ENCODE measurements at places on chromosomes 7 and 10.

DNA sequence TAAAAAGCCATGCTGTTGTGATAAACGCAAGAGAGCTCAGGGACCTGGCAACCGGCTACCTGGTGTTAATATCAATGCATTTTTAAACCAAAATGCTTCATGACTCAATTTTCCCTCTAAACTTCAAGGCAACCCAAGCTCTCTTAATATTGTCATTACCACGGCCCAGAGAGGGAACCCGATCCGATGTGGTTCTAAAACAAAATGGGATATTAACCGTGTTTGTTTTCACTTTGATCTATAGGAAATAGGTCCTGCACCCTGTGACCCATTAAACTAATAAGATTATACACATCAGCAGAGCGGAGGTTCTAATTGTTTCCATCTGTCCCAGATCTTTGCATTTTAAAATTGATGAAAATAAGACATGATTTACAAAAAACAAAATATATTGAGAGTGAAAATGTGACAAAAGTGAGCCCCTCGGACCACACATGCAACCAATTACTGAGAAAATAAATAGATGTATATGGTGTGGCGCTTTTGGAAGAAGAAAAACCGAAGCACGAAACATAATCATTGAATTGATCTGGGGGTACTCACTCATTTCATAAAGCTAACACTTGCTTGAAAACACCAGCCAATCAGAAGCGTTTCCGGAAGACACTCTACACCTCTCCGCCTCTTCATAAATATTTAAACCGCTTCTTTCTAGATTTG is 290.3 kb upstream of the NFE2L3 start:
- no peak for DNase-seq

DNA sequence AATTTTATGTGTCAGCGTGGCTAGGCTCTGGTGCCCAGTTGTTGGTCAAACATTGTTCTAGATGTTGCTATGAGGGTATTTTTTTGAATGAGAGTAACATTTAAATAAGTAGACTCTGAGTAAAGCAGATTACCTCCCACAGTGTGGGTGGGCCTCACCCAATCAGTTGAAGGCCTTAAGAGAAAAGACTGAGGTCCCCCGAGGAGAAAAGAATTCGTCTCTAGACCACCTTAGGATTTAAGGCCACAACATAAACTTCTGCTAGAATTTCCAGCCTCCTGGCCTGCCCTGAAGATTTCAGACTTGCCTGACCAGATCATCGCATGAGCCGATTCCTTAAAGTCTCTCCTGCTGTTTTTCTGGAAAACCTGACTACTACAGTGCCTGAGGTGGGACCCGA is 45.1 kb upstream of the SRGN start:
- DNase-seq = no peak

DNA sequence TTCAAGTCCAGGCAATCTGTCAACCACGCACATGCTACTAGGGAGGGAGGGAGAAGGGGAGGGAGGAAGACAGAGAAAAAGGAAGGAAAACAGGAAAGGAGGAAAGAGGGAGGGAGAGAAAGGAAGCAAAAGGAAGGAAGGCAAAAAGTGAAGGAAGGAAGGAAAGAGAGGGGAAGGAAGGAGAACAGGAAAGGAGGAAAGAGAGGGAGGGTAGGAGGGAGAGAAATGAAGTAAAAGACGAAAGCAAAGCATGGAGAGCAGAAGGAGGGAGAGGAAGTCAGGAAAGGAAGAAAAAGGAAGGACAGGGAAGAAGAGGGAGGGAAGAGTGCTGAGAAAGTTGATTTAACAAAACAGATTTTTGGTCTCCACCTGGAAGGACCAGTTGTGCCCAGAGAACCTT is 25.6 kb downstream of the KLF6 start:
- no peak for DNase-seq

DNA sequence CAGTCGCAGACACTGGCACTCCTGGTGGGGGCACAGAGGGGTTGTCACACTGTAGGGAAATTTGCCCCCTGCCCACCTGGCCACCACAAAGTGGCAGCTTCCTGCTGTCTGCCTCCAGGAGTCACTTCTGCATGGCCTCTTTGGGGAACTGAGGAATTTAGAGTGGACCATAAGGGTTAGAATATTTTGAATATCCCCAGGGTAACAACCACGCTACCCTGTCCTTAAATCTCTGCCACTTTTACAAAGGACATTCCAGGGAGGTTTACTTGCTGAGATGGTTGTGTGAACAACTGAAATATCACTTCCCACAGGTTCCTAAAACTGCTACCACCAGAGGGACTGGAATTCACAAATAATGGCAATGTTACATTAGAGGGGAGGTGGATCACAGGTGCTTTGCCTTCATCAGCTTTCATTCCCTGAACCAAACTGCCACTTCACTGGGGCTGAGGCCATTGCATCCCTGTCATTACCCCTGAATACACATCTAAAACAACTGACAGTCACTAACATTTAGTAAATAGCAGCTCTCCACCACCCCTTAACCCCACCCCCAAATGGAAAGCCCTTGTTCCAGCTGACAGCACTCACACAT is 88.1 kb upstream of the IFRD1 start:
- DNase-seq = no peak

- no peak for DNase-seq
Observed at GRCh38 chr10:124742413-124743190, 1.6 kb downstream of the FAM53B start.

- no peak for DNase-seq
Observed at GRCh38 chr10:119526621-119527592, 15.6 kb downstream of the RGS10 start.

- no peak for DNase-seq
Observed at GRCh38 chr10:100468978-100469377, 6.2 kb downstream of the WNT8B start.

- DNase-seq = no peak
Observed at GRCh38 chr7:32216759-32217158, 146.6 kb upstream of the PDE1C start.

GRCh38 chr10:36739884-36740445 is 385.4 kb upstream of the ANKRD30A start:
- no peak for DNase-seq

- DNase-seq = peak; percentile 84
Observed at GRCh38 chr7:143345428-143345900, 17.0 kb downstream of the FAM131B start.

- DNase-seq = no peak
Observed at GRCh38 chr10:123599366-123599849, 66.7 kb upstream of the GPR26 start.

- DNase-seq = no peak
Observed at GRCh38 chr7:2525658-2526630, 6.4 kb downstream of the LFNG start.

DNA sequence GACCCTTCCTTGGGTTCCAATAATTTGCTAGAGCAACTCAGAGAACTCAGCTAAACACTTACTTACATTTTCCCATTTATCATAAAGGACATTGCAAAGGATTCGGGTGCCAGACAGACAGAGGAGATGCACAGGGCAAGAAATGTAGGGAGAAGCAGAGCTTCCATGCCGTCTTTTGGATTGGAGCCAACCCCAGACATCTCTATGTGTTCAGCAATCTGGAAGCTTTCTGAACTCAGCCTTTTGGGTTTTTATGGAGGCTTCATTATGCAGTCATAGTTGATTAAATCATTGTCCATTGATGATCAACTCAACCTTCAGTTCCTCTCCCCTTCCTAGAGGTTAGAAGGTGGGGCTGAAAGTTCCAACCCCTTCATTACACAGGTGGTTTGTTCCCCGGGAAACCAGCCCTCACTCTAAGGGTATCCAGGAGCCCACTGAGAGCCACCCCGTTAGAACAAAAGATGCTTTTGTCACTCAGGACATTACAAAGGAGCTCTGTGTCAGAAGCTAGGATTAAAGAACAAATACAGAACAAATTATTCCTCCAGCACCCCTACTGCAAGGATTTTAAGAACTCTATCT is 211.9 kb upstream of the VSTM2A start:
- DNase-seq = no peak

DNA sequence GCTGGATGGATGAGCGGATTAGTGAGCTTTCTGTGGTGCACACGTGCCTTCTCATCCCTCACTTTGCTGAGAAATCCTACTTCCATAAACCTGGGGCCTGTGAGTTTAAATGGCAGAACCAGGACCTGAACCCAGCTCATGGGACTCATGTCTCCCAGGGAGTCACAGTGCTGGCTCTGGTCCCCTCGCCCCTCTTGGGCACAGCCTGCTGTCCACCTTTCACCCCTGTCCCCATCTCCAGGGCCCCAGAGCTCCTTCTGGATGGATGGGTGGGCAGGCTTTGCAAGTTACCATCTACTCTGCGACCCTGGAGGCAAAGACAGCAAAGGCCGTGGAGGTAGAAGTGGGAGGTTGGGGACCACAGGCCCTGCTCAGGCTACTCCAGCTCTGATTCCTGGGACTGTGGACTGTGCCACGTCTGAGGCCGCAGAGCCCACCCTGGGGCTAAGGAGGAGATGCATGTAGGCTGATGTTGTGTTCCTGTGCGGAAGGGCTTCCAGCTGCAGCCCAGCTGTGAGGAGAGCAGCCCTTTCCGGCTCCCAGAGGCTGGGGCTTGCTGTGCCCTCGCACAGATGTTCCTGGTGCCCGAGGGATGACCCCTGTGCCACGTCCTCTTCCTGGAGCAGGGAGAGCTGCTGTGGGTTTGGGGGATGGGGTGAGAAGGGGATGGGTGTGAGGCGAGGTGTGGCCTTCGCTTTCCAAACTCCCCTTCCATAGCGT is 40.3 kb downstream of the PRF1 start:
- no peak for DNase-seq

DNA sequence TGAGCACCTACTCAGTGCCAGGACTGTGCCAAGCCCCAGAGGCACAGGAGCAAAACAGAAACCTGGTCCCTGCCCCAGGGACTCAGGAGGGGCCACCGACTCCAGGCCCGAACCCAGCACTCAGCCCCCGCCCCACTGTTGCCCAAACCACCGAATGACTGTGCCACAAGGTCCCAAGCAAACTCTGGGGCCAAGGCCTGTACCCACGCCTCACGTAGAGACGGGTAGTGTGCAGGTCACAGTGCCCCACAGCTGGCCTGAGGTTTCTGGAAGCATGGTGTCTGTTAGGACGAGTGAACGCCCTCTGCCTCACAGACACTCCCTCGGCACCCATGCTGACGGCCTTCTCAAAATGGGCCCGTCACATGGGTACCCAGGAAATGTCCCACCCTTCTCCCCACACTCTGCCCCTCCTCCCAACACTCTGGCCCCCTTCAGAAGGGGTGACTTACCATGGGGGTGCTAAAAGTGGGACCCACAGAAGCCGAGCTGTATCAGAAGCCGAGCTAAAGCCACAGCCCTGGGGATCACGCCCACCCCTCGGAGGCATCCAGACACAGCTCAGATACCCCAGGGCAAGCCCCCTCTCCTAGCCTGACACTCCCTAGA is 44.2 kb downstream of the CTBP2 start:
- DNase-seq = no peak

- no peak for DNase-seq
Observed at GRCh38 chr7:111529507-111530355, 32.6 kb downstream of the IMMP2L start.

GRCh38 chr7:41351091-41351490 is 351.8 kb downstream of the INHBA start:
- DNase-seq = no peak

DNA sequence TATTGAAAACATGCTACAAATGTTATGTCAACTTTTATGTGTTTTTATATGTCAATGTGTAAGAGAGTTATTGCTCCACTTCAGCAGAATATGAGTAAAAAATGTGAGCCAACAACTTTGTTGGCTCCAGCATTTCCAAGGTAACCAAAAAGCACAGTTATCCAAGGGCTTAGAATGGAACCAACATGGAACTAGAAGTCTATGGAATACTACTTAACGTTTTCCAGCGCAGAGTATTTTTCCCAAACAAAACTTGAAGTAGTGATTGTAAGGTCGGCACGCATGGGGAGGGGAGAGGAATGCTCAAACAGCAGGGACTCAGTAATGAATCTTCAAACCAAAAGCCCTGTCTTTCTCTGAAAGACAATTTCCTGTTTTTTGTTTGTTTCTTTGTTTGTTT is 45.0 kb upstream of the TSPAN13 start:
- no peak for DNase-seq

- no peak for DNase-seq
Observed at GRCh38 chr10:104170610-104171254, 48.8 kb downstream of the SFR1 start.

DNA sequence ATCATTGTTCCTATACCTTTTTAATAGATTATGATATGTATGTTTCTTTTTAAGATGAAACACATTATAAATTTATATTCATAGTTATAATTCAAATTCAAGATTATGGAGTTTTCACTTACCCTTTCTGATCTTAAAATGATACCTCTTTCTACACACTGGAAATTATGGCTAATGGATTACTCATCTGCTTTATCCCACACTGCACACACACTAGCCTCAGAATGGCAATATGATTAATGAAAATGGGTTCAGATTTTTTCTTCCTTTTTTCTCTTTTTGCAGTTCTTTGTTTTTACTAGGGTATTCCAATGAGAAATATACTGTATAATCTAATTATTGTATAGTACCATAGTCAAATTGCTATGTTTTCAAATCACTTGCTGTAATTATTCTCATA is 82.3 kb upstream of the FZD1 start:
- no peak for DNase-seq

- DNase-seq = no peak
Observed at GRCh38 chr7:151011097-151011409, 13.2 kb downstream of the ATG9B start.

- no peak for DNase-seq
Observed at GRCh38 chr10:89438525-89438924, 24.2 kb downstream of the IFIT5 start.

DNA sequence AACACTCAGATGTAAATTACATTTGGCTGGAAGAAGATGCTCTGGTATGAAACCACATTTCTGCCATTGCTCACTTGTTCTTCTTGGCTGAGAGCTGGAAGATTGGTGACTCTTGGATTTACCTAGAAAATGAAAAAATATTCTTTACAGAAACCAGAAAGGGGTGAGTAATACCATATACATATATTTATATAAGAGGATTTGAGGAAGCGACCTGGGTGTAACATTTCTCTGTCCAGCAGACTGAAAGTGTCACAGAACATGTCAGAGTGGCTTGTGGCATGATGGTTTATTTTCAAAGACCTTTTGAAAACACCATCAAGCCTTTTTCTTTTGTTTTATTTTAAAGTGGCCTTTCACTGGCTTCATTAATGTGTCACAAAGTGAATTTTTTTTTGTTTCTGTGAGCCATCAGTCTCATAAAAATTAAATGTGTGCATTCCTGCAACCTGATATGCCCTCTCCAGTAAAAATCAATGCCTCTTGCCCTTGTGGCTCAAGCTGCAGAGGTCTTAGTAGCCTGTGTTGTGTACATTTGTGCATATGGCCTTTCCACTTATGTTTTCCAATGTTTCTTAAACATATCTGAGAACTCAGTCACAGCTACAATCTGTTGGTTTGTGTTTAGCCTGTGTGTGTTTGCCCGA is 23.5 kb downstream of the CREB5 start:
- no peak for DNase-seq
